Activated CD8-positive, alpha-beta memory T cell treated with anti-CD3 and anti-CD28 coated beads for 1 hour (primary cell): ENCODE measurements at places on chromosomes 13 and 19.

GRCh38 chr13:106367361-106367971, 168.0 kb downstream of the EFNB2 start:
- no peak for DNase-seq

DNA sequence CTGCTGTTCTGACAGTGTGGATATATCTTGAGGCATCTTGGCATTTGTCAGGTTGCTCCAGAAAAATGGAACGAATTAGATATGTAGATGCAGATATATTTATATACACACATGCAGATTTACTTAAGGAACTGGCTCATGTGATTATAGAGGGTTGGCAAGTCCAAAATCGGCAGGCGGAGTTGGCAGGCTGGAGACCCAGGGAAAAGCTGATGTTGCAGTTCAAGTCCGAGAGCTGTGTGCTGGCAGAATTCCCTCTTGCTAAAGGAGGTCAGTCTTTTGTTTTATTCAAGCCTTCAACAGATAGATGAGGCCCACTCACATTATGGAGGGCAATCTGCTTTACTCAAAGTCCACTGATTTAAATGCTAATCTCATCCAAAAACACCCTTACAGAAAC, 24.4 kb upstream of the CSNK1A1L start:
- no peak for DNase-seq

DNA sequence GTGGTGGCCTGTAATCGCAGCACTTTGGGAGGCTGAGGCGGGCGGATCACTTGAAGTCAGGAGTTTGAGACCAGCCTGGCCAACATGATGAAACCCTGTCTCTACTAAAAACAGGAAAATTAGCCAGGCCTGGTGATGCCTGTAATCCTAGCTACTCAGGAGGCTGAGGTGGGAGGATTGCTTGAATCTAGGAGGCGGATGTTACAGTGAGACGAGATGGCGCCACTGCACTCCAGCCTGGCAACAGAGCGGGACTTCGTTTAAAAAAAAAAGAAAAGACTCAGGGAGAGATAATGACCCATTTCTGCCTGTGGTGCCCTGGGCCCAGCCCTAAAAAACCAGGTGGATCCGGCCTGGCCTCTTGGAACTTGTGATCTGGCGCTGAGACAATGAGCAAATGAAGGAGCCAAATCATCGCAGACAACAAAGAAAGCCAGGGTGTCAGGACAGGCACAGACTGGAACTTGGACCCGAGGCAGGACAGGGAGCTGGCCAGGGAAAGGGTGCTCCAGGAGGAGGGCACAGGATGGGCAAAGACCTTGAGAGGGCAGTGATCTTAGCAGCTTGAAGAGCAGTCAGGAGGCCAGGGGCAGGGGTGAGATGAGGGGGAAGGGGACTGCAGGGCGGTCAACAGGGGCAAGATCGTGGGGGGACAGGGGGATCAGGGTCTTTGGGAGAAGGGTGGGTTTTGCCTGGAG, 962 bp upstream of the JAK3 start:
- no peak for DNase-seq

DNA sequence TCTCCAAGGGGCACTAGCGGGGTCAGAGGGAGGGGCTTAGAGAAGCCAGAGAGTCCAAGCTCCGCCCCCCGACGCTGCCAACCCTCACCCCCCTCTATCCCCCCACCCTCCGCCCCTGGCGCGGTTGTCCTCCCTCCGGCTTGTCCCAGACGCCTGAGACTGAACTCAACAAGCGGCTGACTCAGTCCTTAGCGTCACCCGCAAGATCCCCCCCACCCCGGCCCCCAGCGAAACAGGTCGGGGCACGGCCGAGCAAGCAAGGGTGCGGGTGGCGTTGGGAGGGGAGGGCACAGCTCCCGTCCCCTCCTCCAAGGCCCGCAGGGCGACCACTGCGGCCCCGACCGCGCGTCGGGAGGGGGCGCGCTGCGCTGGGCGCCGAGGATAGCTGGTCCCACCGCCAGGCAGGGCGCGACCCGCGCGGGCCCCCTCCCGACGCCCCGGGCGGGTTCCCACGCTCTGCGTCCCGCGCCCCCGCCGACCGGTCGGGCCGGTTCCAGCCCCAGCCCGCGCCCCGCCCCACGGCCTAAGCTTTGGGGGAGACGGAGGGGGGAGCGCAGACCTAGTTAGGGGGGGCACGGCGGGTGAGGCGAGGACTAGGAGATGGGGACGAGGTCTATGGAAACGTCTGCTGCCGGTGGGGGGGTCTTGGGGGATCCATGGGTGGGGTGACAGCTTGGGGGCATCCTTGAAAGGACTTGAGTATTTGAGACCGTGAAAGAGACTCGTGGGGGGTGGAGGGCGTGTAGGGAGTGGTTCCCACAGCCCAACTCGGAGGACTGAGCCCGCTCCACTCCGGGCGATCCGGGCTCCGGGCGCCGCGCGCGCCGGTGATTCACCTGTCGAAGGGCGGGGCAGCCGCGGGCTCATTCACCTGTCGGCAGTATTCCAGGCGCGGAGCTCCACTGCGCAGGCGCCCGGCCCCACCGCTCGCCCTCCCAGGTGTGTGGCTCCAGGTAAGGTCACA, 5.1 kb downstream of the NOTCH3 start:
- no peak for DNase-seq

- no peak for DNase-seq
These were observed 201.8 kb downstream of the COL4A1 start for GRCh38 chr13:110105136-110105535.

GRCh38 chr13:33927315-33927714, 109.4 kb downstream of the RFC3 start:
- no peak for DNase-seq

DNA sequence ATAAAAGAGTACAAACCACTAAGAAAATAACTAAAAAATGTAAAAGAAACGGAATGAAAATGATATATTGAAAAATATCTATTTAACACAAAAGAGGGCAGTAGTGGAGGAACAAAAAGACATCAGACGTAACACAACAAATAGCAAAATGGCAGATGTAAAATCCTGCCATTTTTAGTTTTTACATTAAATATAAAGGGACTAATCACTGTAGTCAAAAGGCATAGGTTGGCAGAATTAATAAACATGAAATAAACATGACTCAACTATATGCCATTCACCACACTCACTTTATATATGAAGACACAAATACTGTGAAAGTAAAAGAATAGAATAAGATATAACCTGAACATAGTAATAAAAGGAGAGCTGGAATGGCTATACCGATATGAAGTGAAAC, 11.0 kb downstream of the MTUS2 start:
- no peak for DNase-seq

DNA sequence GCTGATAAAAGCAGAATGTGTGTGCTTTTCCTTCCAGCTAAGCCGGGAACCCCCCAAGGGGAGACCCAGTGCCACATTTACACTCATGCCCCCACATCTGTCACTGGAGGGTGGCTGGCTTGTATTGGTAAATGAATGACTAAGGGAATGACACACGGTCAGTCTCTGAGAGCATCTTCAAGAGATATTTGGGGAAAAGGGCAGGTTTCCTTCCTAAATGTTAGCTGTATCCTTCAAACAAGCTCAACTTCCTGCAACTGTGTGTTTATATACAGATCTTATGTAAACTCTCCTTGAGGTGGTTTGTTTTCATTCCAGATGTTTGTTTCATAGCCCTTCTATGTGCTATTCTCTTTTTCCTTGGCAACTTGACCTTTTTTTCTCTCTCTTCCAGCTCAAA, 192.6 kb downstream of the COL4A1 start:
- no peak for DNase-seq

DNA sequence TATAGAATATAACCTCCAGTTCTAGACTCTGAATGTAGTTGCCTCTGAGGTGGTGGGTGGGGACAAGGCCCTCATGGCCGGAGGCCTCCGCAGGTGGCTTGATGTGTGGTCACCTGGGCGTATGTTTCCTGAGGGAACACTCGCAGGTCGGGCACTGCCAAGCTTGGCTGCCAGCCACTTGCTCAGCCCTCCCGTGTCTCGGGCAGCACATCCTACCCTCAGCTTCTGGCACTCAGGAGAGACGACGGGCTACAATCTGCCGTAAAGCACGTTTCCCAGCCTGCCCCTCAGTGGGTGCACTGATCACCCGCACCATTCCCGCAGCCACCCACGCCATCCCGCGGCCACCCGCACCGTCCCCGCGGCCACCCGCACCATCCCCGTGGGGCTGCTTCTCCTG, 15.2 kb downstream of the THOP1 start:
- DNase-seq, result no peak

- DNase-seq, result no peak
These were observed 7.5 kb downstream of the ZNF835 start for GRCh38 chr19:56663931-56664500.

DNA sequence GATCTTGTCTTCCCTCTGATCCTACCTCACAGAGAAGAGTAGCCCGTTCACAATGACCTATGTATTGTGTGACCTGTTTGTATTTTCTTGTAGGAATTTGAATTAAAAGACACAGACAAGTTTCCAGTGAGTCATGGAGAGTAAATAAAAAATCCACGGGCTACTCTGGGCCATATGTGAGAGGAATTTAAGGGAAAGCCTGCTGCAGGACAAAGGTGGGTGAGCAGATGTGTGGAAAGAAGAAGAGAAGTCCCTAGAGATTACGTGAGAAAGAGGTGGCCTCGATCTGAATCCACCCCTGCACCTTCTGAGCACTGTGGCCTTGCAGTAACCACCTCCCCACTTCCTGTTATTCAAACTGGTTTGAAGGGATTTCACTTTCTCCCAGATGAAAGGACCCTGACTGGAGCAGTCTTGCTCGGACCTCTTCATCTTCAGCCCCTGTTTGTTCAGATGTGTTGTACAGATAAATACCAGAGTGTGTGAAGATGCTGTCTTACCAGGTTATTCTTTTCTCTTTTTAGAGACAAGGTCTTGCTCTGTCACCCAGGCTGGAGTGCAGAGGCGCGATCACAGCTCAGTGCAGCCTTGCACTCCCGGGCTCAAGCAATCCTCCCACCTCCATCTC, 205.4 kb downstream of the PDS5B start:
- no peak for DNase-seq

DNA sequence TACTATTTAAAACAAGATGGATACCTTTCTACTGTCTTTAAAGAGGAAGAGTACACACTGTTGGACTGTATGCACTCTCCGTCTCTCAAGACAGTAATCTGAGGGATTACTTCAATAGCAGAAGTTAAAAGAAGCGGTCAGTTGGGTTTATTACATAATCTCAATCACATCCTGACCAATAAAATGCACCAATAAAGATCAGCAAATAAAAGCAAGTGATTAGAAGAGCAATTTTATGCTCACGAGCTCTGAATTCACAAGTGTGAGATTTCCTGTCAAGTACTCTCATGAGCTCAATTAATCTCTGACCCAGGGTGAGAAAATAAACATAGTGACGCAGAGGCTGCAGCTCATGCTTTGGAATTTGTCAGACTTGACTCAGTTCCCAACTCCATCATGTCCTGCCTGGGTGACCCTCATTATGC, 12.2 kb downstream of the ABCC4 start:
- no peak for DNase-seq

DNA sequence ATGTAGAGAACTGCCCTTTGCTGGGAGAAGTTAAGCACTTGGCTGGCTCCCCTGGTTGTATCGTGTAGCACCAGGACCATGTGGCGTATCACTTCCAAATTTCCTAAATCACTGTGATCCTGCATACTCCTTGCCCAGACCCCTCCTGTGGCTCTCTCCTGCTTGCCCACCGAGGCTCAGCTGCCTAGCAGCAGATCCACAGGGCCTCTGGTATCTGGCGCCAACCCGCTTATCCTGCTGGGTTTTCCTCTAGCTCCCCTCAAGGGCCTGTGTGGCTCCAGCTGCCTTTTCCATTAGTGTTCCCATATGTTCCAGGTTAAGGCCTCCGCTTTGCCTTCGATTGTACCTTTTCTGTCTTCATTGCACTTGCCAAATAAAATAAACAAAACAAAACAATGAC, 16.5 kb downstream of the LRCH1 start:
- DNase-seq, result no peak

- peak; percentile 21 for DNase-seq
These were observed 6.5 kb upstream of the HSD17B14 start for GRCh38 chr19:48842789-48843162.

DNA sequence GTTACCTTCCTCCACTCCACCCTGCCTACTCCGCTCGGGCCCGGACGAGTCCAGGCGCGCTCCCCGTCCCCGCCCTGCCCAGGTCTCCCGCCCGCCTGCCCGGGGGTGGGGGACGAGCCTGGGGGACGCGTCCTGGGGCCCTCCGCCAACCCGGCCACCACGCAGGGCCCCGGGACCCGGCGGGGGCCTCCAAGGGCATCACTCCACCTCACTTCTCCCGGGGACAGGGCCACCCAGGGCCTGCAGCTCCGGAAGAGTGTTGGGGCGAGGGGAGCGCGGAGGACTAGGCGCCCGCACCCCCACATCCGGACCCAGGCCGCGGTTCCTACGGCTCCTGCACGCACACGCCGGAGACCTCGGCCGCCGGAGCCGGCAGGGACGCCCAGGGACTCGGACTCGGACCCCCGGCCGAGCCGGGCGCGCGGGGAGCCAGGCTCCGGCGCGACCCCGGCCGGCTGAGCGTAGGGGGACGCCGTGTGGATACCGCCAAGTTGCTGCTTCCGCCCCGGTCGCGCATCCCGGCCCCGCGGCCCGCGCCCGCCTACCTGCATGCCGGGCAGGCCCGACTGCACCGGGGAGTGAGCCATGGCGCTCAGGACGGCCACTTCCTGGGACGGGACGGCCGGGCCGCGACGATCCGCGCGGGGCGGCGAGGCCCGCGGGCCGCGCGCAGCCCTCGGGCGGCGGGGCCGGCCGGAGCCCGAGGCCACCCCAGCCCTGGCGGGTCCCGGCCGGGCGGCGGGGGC, 534 bp downstream of the STK24 start:
- no peak for DNase-seq

DNA sequence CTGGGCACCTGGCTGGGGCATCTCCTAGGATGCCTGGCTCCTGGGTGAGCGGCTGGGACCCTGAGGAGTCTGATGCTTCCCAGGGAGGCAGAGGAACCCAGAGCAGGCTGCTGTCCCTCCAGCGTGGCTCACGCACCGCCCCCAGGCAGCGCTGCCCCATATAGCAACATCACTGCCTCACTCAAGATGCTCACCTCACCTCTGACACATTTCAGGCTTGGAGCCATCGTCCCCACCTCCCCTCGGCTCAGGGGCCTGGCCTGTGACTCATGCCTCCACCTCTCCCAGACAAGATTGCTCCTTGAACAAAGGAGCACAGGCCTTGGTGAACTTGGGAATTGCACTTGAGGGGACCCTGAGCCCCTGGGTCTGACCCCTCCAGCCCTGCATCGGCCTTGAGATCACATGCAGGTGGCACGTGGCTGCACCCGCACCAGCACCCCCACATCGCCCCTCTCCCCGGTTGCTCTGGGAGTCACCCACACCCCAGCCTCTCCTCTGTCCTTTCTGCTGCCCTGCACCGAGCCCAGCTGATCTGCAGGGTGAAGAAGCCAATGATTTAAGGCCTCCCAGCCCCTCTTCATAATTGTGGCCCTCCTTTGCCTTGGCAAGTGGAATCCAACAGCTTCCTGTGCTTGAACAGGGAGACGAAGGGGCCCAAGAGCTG, 11.2 kb downstream of the CEBPA start:
- DNase-seq, result no peak

DNA sequence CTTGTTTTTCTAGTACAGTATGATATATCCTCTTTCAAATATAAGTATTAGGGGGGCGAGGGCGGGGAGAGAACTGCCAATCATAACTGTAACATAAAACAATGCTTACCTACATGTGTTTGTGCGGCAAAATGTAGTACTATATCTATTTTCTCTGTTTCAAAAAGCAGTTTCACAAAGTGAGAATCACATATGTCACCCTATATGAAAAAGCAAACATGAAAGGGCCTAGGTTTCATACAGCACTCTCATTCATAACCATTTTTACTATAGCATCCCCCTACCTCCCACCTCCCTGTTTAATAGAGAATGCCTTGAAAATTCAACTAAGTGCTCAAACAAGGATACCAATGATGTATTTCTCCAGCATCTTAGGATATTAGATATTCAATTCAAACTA, 5.2 kb downstream of the TGDS start:
- DNase-seq, result no peak
